RPMI7951 (cell line): ENCODE measurements at places on chromosomes 1 and 21. TPM values are rescaled to one million over a fixed set of nuclear protein-coding genes. Genes with fewer than 3 reads are reported as not detected.

Gene OLIG2
- total RNA-seq = 0.72 and 0.88 TPM in 2 replicates

Gene OR2T2
- total RNA-seq = not detected in 2 replicates

Gene FCRL1
- 0.10 TPM in 1 of 2 replicates, not detected in the other for total RNA-seq

Gene IVNS1ABP
- 57.1 and 67.0 TPM in 2 replicates for total RNA-seq

Gene ARHGAP29
- 10.7 and 13.6 TPM in 2 replicates for total RNA-seq

Gene DRAXIN
- under 0.01 and 0.10 TPM in 2 replicates for total RNA-seq

Gene TIAM1
- total RNA-seq = 3.5 and 3.6 TPM in 2 replicates

Gene HSD3B2
- 0.12 TPM in 1 of 2 replicates, not detected in the other for total RNA-seq

Gene TAF12
- 47.9 and 58.5 TPM in 2 replicates for total RNA-seq

Gene C8A
- not detected in 2 replicates for total RNA-seq

Gene AGT
- total RNA-seq = not detected in 2 replicates

DNA sequence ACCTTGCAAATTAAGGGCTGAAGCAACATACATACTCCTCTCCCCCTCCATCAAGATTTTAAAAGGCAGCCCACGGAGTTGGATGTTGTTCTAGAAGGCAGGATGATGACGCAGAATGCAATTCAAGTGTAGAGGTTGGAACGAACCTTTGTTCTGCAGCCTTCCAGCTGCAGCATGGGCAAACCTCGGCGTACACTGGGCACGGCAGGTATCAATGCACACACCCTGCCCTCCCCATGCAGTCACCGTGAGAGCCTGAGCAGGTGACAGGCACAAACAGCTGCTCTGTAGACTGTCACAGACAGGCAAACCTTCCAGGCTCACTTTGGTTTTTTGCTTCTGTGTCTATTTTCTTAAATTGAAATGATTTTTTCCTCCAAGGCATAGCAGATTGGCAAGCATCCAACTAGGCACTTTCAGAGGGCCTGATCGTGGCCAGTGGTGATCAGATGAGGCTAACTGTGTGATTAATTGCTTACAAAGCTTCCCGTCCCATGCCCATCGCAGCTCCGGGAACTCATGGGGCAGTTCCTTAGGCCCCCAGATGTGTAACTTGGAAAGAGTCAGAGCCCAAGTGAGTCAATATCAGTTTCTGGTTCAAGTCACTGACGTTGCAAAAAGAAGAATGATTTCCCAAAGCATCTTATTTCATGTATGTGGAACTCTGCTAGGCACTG, 82.3 kb downstream of the ITPKB start:
- DNase-seq = peak; percentile 79

DNA sequence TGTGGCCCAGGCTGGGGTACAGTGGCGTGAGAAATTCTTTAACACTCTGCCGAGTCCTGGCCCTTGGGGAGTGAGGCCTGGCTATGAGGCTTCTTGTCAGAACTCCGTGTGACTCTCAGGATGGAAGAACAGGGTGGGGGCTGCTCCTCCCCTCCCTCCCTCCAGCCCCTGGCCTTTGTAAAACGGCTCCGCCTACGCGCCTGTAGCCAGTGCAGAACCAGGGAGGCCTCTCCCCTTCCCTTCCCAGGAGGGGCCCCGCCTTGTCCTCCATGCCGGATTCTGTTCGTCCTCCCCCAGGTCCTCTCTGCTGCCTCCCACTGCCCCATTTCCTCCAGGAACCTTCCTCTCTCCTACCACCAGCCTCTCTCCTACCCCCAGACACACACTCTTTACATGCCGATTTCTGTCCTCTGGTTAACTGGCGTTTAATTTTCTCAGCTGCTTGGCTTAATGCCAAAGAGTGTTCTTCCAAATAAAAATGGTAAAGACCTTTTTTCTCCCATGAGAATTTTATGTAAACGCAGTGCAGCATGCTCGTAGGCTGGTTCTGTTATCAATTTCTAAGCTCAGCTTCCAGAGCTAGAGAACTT, 21.0 kb downstream of the PDE9A start:
- DNase-seq = no peak

- no peak for DNase-seq
These were observed 7.2 kb upstream of the EPS15 start for GRCh38 chr1:51526248-51526647.

DNA sequence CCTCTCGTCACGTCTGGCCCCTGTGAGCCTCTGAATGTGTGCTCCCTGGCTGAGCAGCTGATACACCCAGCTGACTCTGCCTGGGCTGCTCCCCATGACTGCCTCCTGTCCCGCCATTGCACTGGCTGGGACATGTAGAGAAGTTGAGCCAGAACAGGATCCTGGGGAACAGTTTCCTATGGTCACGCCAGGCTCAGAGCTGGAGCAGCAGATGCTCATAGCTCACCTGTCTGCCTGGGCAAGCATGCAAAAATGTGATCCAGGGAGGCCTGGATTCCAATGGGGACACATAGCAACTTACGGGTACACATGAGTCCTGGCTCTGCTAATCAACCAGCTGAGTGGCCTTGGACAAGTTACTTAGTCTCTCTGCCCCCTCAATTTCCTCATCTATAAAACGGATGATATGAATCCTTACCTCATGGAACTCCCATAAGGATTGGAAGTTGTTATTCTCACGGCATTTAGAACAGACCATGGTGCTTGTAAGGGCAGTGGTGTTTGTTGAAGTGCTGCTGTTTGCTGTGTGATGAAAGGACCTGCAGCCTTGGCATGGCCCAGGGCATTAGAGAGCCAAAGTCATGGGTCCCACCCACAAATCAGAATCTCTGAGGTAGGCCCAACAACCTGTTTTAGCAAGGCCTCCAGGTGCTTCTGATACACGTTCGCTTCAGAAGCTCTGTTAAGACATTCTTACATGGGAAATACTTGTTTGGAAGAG, 150.3 kb upstream of the VANGL1 start:
- DNase-seq = no peak

DNA sequence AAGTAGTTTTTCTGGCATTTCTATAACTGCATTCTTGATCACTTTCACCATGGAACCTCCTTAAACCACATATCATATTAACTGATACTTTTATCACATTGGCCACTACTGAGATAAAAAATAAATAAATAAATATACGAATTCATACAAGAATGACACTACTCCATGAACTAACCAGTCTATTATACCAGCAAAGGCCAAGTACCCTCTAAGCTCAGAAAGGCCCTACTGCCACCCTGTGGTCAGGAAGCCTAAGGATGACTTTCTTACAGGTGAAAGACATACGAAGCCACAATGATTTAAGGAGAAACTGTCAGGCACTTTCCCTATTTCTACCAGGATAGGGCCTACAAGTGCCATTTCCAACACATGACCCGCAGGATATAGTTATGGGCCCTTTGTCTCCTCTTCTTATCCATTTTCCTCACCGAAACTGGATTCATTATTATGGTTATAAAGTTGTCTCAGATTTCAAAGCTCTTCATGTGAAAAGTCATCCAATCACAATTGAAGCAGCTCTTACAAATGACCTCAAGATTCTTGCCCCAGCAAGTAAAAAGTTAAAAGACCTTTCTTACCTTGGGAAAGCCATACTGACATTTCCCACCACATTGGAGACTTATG, 23.9 kb downstream of the DNAJC8 start:
- DNase-seq = peak; percentile 48

GRCh38 chr1:43451157-43451591, 2.6 kb downstream of the HYI start:
- no peak for DNase-seq

GRCh38 chr1:41656068-41656467, 171.6 kb upstream of the EDN2 start:
- no peak for DNase-seq

DNA sequence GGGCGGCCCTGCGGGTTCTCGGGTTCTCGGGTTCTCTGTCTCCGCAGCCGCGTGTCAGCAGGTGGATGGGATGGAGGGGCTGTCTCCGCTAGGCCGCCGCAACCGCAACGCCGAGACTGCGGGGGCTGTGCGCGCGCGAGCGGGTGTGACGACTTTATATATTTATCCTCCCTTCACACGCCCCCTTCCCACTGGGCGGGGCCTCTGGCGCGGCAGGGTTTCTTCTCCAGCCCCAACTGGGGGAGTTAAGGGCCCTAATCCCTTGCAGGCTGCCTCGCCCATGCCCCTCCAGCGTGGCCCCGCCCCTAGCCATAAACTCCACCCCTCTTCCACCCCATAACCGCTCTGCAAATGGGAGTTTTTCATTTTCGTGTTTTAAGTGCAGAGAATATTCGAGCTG, 3.4 kb downstream of the IGSF21 start:
- DNase-seq = no peak

DNA sequence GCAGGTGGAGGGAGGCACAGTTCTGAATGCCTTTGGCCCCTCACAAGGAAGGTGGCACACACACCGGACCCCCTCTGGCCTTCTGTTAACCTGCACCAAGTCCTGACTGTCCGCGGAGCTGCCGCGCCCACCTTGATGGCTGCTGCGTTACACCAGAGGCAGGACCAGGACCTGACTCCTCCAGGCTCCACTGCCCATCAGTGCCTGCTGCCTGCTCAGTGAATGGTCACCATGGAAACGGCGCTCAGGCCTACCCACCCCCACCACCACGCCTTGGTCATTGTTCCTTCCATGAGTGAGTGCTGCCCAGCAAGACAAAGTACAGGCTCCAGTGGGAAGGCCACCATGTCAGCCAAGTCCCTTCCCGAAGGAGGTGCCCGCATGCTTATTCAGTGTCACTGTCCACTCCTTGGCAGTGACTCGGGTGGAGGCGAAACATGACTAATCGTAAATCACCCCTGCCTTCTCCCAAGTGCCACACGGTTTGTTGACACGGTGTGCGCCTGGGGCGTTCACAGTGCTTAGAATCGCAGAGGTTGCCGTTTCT, 57.3 kb downstream of the SLC37A1 start:
- no peak for DNase-seq

DNA sequence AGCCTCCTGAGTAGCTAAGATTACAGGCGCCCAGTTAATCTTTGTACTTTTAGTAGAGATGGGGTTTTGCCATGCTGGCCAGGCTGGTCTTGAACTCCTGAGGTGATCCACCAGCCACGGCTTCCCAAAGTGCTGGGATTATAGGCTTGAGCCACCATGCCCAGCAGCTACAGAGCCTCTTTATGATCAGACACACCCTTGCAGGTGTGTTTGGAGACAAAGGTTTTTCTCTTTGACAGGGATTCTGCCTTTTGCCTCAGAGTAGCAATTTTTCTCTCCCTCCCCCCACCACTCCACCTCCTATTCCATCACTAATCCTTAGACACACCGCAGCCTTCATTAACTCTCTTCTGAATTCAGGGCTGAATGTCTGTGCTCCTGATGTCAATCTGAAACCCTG, 152.2 kb upstream of the NFIA start:
- DNase-seq = no peak

DNA sequence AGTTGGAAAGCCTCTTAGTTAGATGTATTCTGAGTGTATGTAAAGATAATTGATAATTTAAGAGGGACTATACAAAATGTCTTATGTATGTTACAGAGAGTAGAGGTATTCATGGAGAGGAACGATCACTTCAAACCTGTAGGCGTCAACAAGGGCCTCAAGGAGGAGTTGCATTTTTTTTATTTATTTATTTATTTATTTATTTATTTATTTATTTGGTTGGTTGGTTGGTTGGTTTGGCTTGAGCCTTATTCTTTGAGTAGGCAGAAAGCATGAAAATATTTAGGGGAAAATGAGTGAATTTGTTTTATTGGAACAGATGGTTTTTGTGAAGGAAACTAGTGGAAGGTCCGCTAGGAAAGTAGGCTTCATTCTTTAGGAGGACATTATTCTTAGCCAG, 8.5 kb downstream of the ANGPTL1 start:
- DNase-seq = no peak

- no peak for DNase-seq
These were observed 17.0 kb upstream of the CD1C start for GRCh38 chr1:158272681-158273080.

DNA sequence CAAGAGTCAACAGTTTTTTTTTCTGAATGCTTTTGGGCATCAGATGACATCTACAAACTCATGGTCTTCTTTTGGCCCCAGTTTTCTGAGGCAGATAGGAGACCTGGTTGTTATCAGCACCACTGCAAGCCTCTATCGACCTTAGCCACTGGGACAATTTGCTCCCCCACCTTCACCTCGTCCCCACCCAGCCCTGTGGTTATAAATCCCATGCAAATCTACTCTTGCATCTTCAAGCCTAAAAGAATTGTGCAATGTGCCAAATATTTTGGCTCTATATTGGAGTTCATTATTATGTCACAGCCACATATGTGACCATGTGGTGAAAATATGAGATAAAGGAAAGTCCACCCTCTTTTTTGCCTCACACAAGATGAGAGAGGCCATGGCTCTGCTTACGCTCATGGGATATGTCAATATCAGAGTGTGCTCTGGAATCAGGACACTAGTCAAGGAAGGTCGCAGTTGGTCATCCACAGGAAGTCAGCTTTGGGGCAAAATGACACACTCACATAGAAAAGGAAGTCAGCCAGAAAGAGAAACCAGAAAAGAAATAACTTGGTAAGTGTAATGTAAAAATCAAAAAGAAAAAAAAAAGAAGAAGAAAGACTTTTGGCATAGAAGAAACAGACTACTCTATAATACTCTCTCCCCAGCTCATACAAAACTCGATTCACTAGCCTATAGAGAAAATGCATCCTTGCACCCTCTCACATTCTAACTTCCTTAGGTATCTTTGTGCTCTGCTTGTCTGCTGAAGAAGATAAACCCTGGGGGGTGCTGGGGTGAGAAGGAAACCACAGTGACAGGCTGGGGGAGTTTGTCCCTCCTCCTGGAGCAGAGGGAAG, 21.2 kb downstream of the SLC30A10 start:
- no peak for DNase-seq

DNA sequence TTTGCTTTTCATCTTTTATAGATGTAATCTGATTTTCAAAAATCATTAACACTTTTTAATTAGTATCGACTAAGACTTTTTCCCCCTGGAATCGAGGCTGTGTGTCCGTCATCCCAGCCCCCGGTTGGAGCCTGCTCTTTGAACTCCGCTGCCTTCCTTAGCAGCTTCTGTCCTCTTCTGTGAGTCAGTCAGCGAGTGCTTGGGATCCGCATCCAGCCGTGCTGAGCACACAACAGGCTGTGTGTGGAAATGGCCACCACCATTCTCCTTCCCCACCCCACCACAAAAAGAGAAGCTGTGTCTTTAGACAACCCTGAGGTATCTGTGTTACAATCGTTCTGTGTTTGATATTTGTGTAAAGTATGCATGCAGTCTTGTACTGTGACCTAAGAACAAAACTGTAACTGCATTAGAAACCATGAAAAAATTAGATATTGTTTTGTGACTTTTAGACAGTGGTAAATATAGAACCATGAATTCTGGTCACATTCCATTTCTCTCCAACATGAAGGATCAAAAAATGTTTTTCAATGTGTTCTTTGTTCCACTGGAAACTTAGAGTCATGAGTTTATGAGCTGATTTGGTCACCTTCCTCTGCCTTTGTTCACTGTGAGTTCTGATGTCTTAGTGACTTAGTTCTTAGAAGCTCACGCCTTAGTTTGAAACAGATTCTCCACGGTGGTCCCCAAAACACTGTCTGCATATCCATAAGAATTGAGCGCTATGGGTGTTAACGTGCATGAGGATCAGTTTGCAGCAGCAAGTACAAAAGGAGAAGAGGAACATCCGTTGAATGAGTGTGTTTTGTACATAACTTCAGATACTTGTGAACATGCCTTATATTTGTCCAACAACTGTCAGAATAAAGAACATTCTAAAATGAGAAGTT, 64.7 kb downstream of the VPS26C start:
- peak; percentile 30 for DNase-seq
